Body of pancreas (tissue), 4 donors: ENCODE measurements at places on chromosomes 2 and 18. TPM values are rescaled to one million over a fixed set of nuclear protein-coding genes. Genes with fewer than 3 reads are reported as not detected.

- DNase-seq = no peak
These were observed 97.4 kb downstream of the LRP1B start for GRCh38 chr2:142033393-142033792.

Gene CABYR
- 0.52 TPM for total RNA-seq

GRCh38 chr2:102137138-102137537 lies 5.4 kb upstream of the IL1R1 start:
- DNase-seq = no peak

GRCh38 chr2:85744055-85744454 lies 9.7 kb upstream of the ATOH8 start:
- no peak for DNase-seq

Gene AQP4
- 3.6 TPM for total RNA-seq

Gene GKN2
- not detected for total RNA-seq
